ENCODE measurements at places on chromosomes 2 and 18. TPM values are rescaled to one million over a fixed set of nuclear protein-coding genes. Genes with fewer than 3 reads are reported as not detected.

GRCh38 chr18:50814395-50814794 lies 5.4 kb downstream of the MRO start:
- no peak overlapping the region for H3K4me3 ChIP-seq
- no peaks in the 10 kb centered on the region for H3K36me3 ChIP-seq
- no peak for DNase-seq
- H3K27me3 ChIP-seq = 0 out of 2 replicates have a peak, but pooled peaks cover 2% of the 10 kb centered on the region
- H3K4me1 ChIP-seq = peaks cover 2% of the 10 kb centered on the region

GRCh38 chr2:238025741-238026360 lies 35.0 kb upstream of the SCLY start:
- H3K27ac ChIP-seq = no peak overlapping the region
- no peak overlapping the region for H3K4me3 ChIP-seq
- peaks cover 17% of the 10 kb centered on the region for H3K36me3 ChIP-seq
- peaks cover 13% of the 10 kb centered on the region for H3K4me1 ChIP-seq
- DNase-seq = no peak

DNA sequence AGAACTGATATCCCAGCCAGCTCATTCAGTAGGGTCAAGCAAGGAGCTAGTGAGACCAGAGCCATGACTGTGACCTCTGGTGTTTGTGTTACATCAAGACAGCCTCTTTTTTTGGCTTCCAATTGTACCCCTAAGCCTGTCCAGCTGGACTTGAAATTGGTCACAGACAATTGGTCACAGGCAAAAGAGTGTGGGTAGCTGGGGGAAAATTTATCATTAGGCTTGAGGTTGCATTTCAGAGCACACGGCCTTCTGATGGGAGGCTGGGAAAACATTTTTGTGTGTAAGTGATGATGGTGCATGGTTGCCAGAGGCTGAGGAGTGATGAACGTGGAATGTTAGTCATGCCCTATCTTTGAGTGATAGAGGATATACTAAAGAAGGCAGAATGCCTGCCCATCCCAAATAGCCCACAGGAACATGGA lies 285.1 kb upstream of the SLC14A2 start:
- H3K27me3 ChIP-seq = no peaks in the 10 kb centered on the region
- H3K4me3 ChIP-seq = no peak overlapping the region
- H3K27ac ChIP-seq = no peak overlapping the region
- H3K36me3 ChIP-seq = no peaks in the 10 kb centered on the region
- H3K4me1 ChIP-seq = peaks cover 8% of the 10 kb centered on the region

- no peak overlapping the region for H3K4me3 ChIP-seq
- no peaks in the 10 kb centered on the region for H3K4me1 ChIP-seq
- H3K36me3 ChIP-seq = no peaks in the 10 kb centered on the region
- no peak for DNase-seq
Observed at GRCh38 chr2:45450634-45451033, 160.4 kb downstream of the SRBD1 start.

- H3K36me3 ChIP-seq = no peaks in the 10 kb centered on the region
- peaks cover 7% of the 10 kb centered on the region for H3K4me1 ChIP-seq
- H3K4me3 ChIP-seq = no peak overlapping the region
- no peak overlapping the region for H3K27ac ChIP-seq
Observed at GRCh38 chr2:21307037-21307436, 183.3 kb downstream of the TDRD15 start.

DNA sequence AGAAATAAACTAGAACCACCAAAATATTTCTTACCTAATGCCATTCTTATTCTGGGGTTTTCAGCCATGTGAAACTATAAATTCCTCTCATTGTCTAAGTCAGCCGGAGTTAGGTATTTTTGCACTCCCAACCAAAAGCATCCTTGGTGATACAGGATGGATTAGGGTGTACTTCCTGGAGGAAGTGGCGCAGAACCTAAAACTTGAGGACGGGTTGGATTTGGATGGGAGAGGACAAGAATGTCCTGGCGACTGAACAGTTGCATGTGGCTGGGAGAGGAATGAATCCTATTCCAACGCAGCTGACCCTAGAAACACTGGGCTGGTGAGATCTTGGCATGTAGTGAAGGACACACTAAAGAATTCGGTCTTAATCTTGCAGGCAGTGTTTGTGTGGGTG lies 58.5 kb downstream of the E2F6 start:
- H3K27me3 ChIP-seq = no peaks in the 10 kb centered on the region
- no peak overlapping the region for H3K4me3 ChIP-seq
- peak overlapping the region; percentile 26 for H3K27ac ChIP-seq
- H3K36me3 ChIP-seq = no peaks in the 10 kb centered on the region
- DNase-seq = no peak

GRCh38 chr18:31424383-31424988 lies 23.1 kb upstream of the DSG3 start:
- H3K36me3 ChIP-seq = no peaks in the 10 kb centered on the region
- no peak overlapping the region for H3K27ac ChIP-seq
- peak; percentile 50 for DNase-seq
- no peaks in the 10 kb centered on the region for H3K27me3 ChIP-seq
- H3K4me1 ChIP-seq = no peaks in the 10 kb centered on the region
- no peak overlapping the region for H3K4me3 ChIP-seq

The ZNF514 gene
- 8.2 TPM for total RNA-seq

The EML6 gene
- total RNA-seq = not detected

The SERPINB3 gene
- not detected for total RNA-seq

The APCDD1 gene
- not detected for total RNA-seq

The NFATC1 gene
- 2.2 TPM for total RNA-seq

The RAMP1 gene
- 1.7 TPM for total RNA-seq

The DSEL gene
- 5.7 TPM for total RNA-seq

Measured in SJSA1 (cell line).